ENCODE measurements at places on chromosomes 5 and 9.

GRCh38 chr5:97281257-97281656 lies 98.2 kb upstream of the RIOK2 start:
- DNase-seq: no peak

- no peak for DNase-seq
These were observed 26.1 kb upstream of the ANXA6 start for GRCh38 chr5:151183456-151184245.

GRCh38 chr5:73448463-73449136 lies at the start of gene FOXD1:
TSS of gene FOXD1 (minus strand) at chr5:73448777. CDS start at chr5:73448362, 415 bp downstream.
- DNase-seq: peak; percentile 84

GRCh38 chr5:18749763-18750162 lies 1115.5 kb downstream of the TAF11L14 start:
- DNase-seq: no peak

- DNase-seq: no peak
These were observed 102.2 kb upstream of the SPRY4 start for GRCh38 chr5:142427015-142427364.

DNA sequence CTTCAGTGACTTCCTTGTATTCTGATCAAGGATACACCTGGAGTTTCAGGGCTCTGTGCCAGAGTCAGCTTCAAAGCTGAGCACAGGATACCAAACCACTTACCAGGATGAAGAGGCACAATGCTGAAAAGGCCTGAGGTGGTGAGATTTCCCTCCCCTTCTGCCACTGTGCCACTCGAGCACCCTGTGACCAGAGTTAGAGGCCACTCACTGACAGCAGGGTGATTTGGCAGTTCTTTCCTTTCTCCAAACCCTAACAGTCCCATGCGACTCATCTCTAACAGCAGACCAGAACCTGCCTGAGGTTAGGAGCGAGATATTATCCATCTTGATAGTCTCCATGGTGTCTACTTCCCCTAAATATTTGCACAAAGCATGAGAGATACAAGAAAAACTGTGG lies 1.8 kb downstream of the PLGRKT start:
- DNase-seq: no peak

DNA sequence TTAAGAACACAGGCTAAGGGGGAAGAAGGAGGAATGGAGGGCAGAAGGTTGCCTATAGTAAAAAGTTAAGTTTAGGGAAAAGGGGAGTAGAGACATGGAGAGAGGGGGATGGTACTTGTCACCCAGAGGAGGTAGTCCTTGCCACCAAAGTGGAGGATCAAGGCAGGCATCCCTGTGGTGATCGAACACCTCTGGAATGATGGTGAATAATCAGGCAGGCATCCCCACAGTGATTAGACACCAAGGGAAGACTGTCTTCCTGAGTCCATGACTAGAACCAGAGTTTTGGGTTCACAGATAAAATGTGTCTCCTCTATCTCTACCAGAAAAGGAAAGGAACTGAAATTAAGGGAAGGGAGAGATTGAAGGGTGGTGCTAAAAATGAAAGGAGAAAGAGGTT lies 19.2 kb upstream of the HMGCS1 start:
- DNase-seq: no peak

DNA sequence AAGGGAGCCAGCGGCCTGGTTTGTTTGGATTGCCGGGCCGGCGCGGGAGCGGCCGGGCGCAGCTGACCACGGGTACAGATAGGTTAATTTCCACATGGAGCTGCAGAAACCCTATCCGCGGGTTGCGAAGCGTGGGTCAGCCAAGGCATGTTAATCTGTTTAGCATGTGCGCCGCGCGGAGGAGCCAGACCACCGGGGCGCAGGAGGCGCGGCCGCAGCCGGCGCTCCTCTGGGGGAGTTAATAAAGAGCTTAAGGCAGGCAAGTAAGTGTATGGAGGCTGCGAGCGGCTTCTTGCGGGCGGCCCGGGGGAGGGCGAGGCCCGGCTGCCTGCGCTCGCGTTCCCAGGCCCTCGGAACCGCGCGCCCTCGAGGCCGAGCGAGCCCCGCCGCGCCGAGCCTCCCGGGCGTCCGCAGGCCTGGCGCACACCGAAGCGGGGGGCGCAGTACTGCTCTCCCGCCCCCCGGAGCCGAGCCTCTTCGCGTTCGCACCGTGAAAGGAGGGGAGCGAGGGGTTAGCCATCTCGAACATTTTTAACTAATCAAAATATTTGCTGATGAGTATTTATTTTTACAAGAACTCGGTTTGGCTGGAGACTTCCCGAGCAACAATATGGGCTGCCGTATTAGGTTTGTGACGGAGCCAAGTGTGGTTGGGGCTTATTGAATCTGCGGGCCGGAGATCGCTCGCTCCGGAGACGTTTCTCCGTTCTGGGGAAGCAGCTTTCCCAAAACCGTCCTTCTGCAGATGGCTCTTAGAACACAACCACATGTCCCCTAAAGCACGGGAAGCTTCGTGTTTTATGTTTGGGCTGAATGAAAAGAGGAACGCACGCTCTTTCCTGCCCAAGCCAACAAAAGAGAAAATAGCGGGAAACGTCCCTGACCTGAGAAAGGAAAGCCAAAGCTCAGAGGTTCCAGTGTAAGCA lies 28.8 kb downstream of the FOXD1 start:
- no peak for DNase-seq

DNA sequence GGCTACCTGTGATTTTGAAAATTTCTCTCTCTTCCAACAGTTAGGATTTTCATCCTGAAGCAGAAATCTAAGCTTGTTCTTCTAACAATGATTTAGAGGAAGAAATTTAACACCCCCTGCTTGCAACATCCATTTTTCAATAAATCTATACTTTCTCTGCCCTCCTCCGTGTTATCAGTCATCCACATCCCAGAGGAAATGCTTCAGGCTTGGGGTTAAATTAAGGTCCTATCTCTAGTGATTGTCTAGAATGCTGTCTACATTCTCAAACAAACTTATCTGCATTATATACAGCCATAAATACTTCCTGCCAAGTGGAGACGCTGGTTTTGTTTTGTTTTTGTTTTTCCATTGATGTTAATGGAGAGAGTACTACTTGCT lies 371.0 kb downstream of the CSNK1G3 start:
- no peak for DNase-seq

DNA sequence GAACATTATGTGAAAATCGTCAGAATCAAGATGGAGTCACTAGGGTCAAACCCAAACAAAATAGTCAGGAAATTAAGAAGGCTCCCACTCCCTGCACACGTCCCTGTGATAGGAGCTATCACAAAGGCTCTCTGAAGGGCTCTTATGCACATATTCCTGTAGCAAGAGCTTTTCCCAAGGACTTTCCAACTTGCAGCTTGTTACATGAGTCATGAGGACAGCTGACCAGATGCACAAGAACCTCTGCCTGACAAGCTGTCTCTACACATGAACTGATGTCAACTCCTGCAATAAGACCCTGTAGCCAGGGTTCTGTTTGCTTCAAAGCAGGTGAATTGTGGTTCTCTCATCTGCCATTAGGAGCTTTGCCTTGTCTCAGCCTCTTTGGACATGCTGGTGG lies 122.4 kb downstream of the OLFM1 start:
- no peak for DNase-seq

- no peak for DNase-seq
These were observed 82.3 kb upstream of the LPAR1 start for GRCh38 chr9:111120526-111120925.

DNA sequence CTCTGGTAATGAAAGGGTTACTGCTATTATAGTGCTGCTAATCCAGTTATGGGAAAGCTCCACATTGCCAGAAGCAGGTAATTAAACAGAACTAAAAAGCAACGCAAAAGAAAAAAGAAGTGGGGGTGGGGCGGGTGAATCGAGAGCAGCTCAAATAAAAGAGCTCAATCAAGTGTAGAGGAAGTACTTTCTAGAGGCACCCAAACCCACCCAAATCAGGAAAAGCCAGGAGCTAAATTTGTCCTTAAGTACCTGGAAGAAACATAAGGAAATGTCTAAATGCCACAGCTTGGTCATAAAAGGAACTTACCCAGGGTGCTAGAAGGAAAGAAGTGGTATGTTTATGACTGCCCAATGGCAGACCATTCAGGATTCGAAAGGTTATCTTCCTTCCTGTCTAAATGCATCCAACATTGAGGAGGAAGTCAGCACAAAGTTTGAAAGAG lies 2.4 kb upstream of the RNF145 start:
- no peak for DNase-seq

- no peak for DNase-seq
These were observed 243.0 kb upstream of the CDH18 start for GRCh38 chr5:20231040-20231439.

DNA sequence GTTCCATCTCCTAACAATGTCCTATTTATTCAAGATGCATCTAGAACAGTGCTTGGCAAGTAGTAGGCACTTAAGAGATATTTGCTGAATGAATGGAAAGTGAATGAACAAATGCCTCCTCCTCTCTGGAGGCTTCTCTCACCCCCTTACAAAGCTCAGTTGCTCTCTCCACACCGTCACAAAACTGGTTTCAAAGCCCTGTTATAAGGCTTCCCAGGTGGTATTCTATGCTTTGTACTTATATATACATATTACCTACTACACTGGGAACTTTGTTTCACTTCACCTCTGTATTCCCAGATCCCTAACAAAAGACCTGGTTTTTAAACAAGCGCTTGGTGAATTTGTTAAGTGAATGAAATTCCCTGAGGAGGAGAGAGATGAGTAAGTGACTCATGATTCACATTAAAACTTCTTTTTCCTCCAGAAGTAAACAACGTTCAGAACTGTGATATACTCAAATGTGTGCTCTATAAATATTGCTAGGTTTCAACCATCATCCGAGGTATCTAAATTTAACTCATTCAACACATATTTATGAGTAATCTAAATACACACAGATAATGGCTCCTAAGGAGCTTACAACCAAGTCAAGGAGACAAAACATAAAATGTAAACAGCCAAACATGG lies 36.0 kb downstream of the DENND1A start:
- no peak for DNase-seq

DNA sequence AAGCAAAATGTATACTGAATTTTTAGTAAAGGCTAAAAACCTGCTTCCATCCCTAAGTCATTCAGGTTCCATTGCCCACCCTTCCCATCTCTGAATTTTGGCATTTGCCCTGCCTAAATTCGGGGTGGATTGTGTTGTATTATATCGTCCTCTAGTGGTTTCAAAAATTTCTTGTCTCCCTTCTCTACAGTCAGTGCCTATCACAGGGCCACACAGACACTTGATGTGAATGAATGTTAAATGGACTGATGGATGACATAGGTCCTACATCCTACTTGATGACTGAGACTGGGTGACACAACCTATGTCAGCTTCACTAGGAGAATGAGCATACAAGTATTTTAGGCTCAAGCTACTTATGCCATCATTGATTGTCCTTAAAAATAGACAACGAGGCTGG lies 45.6 kb upstream of the SLC30A5 start:
- no peak for DNase-seq

DNA sequence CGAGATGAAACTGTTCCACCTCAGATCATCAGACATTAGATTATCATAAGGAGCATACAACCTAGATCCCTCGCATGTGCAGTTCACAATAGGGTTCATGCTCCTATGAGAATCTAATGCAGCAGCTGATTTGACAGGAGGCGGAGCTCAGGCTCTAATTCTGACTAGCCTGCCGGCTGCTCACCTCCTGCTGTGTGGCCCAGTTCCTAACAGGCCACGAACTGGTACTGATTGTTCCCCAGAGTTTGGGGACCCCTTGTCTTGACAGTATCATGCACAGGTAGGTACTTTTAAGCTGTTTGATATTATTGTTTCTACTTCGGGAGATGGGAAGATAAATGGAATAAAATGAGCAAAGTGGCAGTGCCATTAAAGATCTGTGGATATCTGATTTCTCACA lies 66.9 kb downstream of the ZCCHC7 start:
- no peak for DNase-seq

DNA sequence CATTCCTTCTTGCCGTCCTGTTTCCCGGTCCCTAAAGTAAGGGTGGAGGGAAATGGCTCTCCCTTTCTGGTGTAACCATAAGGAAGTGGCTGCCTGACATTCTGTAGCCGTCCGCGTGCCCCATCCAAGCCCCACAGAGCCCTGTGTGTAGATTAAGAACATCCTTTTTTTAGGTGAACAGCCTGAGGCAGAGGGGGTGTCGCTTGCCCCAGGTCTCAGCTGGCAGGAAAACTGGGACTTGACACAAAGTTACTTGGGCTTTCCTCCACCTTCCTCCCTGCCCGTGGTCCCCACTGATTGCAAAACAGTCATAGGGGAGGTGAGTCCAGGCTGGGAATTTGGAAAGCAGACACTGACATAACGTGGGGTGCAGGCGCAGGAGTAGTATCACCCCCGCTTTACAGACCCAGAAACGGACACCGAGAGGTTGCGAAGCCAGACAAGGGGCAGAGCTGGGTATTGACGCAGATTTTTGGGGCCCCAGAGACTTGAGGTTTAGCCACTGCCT lies 22.8 kb downstream of the C9orf50 start:
- DNase-seq: no peak

DNA sequence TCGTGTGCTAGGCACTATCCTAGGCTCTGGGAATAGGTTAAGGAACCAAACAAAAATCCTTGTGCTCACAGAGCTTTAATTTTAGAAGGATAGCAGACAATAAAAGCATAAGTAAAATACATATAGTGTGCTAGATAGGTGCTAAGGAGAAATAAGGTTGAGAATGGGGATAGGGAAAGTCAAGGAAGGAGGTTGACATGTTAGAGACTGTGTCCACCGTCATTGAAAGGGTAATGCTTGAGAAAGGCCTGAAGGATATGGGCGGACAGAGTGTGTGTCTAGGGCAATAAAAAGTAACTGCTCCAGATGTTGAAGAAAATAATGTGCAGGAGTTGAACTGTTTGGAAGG lies 482 bp upstream of the TDRD7 start:
- no peak for DNase-seq

DNA sequence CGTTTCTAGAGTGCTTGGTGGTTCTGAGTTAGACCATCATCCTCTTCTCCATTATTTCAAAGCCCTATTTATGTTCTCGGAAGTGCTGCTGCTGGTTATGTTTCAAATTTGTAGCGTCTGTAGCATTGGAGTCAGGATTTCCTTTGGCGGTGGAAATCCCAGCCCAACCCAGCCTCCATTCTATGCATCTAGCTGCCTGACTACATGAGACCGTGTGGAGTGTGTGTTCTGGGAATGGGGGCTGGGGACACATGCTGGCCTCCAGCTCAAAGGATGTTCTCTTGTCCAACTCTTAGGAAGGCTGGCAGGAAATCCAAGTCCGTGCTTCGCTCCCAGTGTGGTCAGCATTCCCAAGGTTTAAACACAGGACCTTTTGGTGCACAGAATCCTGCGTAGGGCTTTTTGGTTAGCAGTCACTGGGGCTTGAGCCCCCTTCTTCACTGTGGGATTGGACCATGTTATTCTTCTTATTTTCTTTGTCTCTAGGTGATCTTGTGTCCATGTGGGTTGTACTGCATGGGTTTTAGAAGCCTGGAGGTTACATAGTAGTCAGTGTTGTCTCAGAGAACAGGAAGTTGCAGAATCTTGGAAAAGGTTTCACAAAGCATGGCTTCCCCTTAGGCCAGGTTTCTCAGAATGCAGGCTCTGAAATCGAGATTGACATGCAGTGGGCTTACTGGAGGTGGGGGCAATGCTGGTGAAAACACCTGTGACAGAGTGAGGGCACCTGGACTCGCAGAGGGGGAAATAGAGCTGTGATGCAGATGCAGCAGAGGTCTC lies 132.2 kb downstream of the ARHGAP26 start:
- DNase-seq: no peak
